HT-29 (cell line): ENCODE measurements at places on chromosomes 11 and 22. TPM values are rescaled to one million over a fixed set of nuclear protein-coding genes. Genes with fewer than 3 reads are reported as not detected.

Gene SLC5A4
- not detected in 2 replicates for total RNA-seq

Gene APOBEC3A
- total RNA-seq, result not detected in 2 replicates

Gene UBQLN3
- not detected in 2 replicates for total RNA-seq

Gene SLC29A2
- total RNA-seq, result 40.3 and 44.9 TPM in 2 replicates

Gene SOX6
- total RNA-seq, result 0.03 and 3.0 TPM in 2 replicates

Gene MMP27
- not detected in 2 replicates for total RNA-seq

Gene FAM83F
- 3.0 and 6.0 TPM in 2 replicates for total RNA-seq

Gene TMEM45B
- total RNA-seq, result 35.7 and 52.9 TPM in 2 replicates

Gene OR51E2
- 0.20 TPM in 1 of 2 replicates, not detected in the other for total RNA-seq

Gene PRG3
- not detected in 2 replicates for total RNA-seq

Gene C11orf87
- not detected in 2 replicates for total RNA-seq

Gene KLHDC7B
- total RNA-seq, result not detected in 2 replicates

Gene ABCC8
- total RNA-seq, result 0.08 and 0.52 TPM in 2 replicates

Gene SMARCB1
- 67.6 and 107 TPM in 2 replicates for total RNA-seq

Gene DNAJB7
- total RNA-seq, result not detected in 2 replicates

Gene CCDC86
- total RNA-seq, result 56.4 and 60.6 TPM in 2 replicates

Gene MYO7A
- 1.9 and 2.3 TPM in 2 replicates for total RNA-seq

Gene GGT1
- total RNA-seq, result 15.1 and 27.1 TPM in 2 replicates

Gene TRAF6
- 4.9 and 5.7 TPM in 2 replicates for total RNA-seq

Gene WEE1
- 152 and 157 TPM in 2 replicates for total RNA-seq

Gene OR6A2
- total RNA-seq, result 0.08 and 0.23 TPM in 2 replicates

Gene POTEH
- not detected in 2 replicates for total RNA-seq

Gene MISFA
- total RNA-seq, result 0.76 and 1.0 TPM in 2 replicates

Gene LRRC4C
- total RNA-seq, result not detected in 2 replicates

Gene MRGPRF
- 0.05 TPM in 2 replicates for total RNA-seq

Gene SLC35F2
- total RNA-seq, result 74.5 and 74.8 TPM in 2 replicates

Gene TBX10
- 2.2 and 5.4 TPM in 2 replicates for total RNA-seq

Gene GUCY1A2
- not detected in 2 replicates for total RNA-seq

Gene ARVCF
- total RNA-seq, result 211 and 219 TPM in 2 replicates

Gene QSER1
- total RNA-seq, result 11.4 and 13.1 TPM in 2 replicates

Gene SLC22A12
- total RNA-seq, result not detected in 2 replicates

Gene LDLRAD3
- total RNA-seq, result 1.1 and 3.3 TPM in 2 replicates

Gene MRGPRE
- total RNA-seq, result 0.36 TPM in 1 of 2 replicates, not detected in the other

Gene TRIM68
- 3.1 and 3.4 TPM in 2 replicates for total RNA-seq

Gene APOA5
- total RNA-seq, result not detected in 2 replicates

Gene PGA5
- total RNA-seq, result not detected in 2 replicates

Gene TSSK2
- not detected in 2 replicates for total RNA-seq

Gene IRAG1
- total RNA-seq, result 0.21 and 1.3 TPM in 2 replicates

Gene BRSK2
- 0.52 and 0.76 TPM in 2 replicates for total RNA-seq

Gene TTC36
- total RNA-seq, result not detected in 2 replicates
